Small intestine (tissue), 16 donors: ENCODE measurements at places on chromosomes 4 and X. TPM values are rescaled to one million over a fixed set of nuclear protein-coding genes. Genes with fewer than 3 reads are reported as not detected.

The TBX22 gene
- polyA plus RNA-seq, result not detected

- H3K27ac ChIP-seq, result no peak overlapping the region
- H3K4me1 ChIP-seq, result no peaks in the 10 kb centered on the region
- no peaks in the 10 kb centered on the region for H3K27me3 ChIP-seq
These were observed 64.4 kb downstream of the SEPSECS start for GRCh38 chr4:25095837-25096236.

The ASB5 gene
- polyA plus RNA-seq, result 0.81 TPM

The CCNG2 gene
- polyA plus RNA-seq, result 10.3 TPM

GRCh38 chr4:35604724-35605123 lies 639.6 kb downstream of the ARAP2 start:
- no peak overlapping the region for H3K4me3 ChIP-seq
- no peak for DNase-seq
- no peaks in the 10 kb centered on the region for H3K4me1 ChIP-seq
- H3K27ac ChIP-seq, result no peak overlapping the region

The GRPR gene
- 0.15 TPM for polyA plus RNA-seq

DNA sequence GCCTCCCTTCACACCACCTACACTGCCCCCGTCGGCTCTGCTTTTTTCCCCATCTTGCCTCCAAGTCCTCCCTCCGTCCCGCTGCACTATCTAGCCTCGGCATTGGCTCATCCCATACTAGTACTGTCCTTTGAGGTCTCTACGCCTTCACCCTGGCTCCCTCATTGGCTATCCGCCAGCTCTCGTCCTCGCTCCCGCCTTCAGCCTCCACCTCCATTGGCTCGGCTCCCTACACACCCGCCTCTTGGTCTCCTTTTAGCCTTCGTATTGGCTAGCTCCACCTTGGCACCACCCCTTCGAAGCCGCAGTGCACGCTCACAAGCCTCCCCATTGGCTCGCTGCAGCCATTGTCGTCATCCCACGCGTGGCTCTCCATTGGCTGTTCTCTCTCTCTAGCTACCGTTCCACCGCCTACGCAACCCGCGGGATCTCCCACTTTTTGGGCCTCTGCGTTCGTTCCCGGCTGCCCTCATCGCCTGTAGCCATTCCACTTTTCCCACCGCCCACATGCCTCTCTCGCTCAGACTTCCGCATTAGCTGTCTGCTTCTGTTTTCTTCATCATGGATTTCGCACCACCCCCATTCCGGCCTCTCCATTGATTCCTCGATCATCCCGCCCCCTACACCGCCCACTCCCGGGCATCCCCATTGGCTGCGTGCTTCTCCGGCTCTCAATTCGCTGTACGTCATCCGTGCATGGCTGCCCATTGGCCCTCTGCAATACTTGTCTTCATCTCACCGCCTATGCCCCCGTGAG lies 405 bp upstream of the PPP1R3F start:
- peaks cover 5% of the 10 kb centered on the region for H3K4me1 ChIP-seq
- peak; percentile 95 for DNase-seq
- peaks cover 4% of the 10 kb centered on the region for H3K36me3 ChIP-seq
- no peaks in the 10 kb centered on the region for H3K27me3 ChIP-seq

- no peaks in the 10 kb centered on the region for H3K36me3 ChIP-seq
- H3K4me1 ChIP-seq, result no peaks in the 10 kb centered on the region
- no peak overlapping the region for H3K27ac ChIP-seq
- DNase-seq, result no peak
- peaks cover 2% of the 10 kb centered on the region for H3K27me3 ChIP-seq
These were observed 748 bp downstream of the CFP start for GRCh38 chrX:47628982-47629381.

The CHST7 gene
- 3.8 TPM for polyA plus RNA-seq

- no peak overlapping the region for H3K27ac ChIP-seq
- no peaks in the 10 kb centered on the region for H3K4me1 ChIP-seq
- no peaks in the 10 kb centered on the region for H3K36me3 ChIP-seq
- DNase-seq, result no peak
- H3K4me3 ChIP-seq, result no peak overlapping the region
These were observed 61.9 kb downstream of the TMEM150C start for GRCh38 chr4:82499738-82500434.

- no peaks in the 10 kb centered on the region for H3K27me3 ChIP-seq
- H3K4me3 ChIP-seq, result no peak overlapping the region
- no peak overlapping the region for H3K27ac ChIP-seq
These were observed 52.7 kb upstream of the FTHL17 start for GRCh38 chrX:31124536-31124935.
